ENCODE measurements at places on chromosomes 5 and 9.

DNA sequence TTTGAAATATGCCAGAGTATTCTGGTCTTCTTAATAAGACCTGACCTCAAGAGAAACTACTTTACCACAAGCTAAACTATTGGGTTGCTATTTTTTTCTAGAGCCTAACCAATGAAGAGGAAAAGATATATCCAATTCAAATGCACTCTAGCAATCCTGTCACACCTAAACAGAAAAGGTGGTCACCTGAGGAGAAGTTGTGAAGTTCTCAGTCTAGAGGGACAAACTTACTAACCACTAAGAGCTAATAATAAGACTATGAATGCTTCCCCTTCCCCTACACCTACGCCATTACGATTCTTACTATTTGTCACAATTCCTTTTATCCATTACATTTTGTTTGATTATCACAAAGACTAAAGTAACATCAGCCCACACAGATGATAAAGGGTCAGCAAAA, 29.7 kb downstream of the RLN2 start:
- no peak for DNase-seq

DNA sequence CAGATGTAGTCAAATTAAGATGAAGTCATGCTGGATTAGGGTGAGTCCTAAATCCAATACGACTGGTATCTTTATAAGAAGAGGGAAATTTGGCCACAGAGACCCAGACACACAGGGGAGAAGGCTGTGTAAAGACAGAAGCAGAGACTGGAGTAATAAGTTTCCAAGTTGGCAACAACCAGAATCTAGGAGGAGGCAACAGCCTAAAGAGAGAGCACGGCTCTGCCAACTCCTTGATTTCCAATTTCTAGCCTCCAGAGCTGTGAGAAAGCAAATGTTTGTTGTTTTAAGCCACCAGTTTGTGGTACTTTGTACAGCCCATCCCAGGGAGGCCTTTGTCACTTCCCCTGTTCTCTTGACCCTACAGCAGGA, 74.4 kb downstream of the ATG10 start:
- DNase-seq: no peak

DNA sequence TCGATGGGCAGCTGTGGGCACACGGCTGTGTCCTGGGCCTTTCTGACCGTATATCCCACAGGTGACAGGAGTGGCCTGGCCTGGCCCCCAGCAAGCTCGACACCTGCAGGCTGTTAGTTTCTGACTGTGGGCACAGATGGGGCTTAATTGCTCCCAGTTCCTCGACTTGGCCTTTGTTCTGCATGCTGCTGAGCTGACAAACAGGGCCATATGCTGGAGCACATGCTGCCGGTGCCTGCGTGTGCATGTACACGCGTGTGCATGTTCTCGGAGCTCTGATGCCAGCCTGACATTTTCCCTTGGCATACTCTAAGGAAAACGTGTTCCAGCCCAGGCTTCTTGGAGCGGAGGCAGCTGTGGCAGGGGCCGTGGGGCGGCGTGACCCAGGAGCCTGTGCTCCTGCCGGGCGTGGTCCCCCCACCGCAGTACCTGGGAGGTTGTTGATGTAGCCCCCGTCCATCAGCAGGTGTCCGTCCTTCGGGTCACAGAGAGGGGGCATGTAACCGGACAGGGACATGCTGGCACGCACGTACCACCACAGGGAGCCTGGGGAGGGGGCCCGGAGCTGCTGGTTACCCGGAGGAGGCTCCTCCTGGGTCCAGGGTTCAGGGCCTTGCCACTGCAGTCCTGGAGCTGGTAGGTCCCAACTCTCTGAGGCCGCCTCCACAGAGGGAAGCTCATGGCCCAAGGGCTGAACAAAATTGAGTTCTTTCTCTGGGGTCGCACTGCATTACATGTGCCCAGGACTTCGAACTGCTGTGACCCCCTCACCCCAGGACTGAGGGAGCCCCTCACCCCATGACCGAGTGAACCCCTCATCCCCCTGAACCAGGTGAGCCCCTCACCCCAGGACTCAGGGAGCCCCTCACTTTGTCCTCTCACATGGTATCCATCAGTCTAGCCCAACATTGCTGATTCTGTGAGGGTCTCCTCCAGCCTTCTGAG, 4.1 kb upstream of the NSMF start:
- no peak for DNase-seq

- no peak for DNase-seq
These were observed 8.5 kb upstream of the ACSL6 start for GRCh38 chr5:132019857-132020555.

GRCh38 chr9:96186591-96187011, 115.4 kb downstream of the HSD17B3 start:
- no peak for DNase-seq

DNA sequence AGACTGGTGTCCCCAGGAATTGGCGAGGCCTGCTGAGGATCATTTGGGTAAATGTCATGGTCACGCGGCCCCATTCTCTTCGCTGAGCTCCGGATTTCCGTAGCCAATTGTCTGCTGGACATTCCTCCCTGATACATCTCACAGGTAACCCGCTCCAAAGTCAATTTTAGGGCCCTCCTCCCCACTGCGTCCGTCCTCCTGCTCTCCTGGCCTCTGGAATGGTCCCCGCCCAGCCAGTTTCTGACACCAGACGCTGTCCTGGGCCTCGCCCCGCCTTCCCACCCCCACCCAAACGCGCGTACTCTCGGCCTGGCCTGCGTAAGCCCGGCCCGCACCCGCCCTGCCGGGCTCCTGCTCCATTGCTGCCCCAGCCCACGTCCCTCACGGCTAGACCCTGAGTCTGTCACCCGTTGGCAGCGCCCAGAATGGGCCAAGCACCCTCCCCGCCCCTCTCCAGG, 202.0 kb downstream of the AUH start:
- DNase-seq: no peak

DNA sequence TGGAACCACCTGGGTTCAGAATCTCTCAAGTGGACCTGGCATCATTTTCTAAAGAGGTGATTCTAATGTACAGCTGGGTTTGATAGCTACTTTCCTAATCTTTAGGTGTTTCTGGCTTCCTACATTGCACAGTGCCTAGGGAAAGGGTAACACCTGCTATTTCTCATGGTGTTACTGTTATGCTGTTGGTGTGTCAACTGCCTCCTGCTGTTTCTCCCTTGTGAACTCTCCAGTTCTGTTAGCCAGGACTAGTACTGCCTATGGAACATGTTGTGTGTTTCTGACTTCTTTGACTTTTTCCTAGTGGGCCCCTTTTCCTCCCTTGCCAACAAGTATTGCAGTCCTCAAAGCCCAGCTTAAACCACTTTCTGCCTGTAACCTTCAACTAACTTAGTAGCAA, 5.5 kb downstream of the ARHGEF28 start:
- DNase-seq: no peak

DNA sequence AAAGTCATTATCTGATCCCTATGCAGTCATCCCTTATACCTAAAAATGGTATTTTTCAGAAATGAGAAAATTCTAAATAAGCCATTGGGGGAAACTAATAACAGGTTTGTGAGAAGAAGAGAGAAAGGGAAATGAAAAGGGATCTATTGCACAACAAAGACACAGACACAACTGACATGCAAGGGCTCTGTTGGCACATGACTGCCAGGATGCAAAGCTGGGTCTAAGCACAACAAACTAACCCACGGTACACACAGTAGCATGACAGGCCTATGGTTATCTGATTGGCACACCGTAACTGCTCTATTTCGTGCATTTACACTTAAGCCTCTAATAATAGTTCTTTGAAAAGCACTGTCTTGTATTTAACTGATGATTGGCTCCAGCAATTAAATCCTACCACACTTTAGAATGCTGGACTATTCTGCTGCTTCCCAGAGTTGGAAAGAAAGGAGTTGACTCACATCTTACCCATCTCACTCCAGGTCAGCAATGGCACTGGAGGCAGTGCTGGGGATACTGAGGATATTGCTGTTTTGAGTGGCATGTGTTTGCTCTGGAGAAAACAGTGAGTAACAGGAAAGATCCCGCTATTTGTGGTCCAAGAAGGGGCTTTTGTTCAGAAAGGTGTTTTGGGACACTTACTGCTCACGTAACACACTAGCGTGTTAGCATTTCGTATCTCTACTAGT, 328.3 kb downstream of the GLIS3 start:
- DNase-seq: no peak

DNA sequence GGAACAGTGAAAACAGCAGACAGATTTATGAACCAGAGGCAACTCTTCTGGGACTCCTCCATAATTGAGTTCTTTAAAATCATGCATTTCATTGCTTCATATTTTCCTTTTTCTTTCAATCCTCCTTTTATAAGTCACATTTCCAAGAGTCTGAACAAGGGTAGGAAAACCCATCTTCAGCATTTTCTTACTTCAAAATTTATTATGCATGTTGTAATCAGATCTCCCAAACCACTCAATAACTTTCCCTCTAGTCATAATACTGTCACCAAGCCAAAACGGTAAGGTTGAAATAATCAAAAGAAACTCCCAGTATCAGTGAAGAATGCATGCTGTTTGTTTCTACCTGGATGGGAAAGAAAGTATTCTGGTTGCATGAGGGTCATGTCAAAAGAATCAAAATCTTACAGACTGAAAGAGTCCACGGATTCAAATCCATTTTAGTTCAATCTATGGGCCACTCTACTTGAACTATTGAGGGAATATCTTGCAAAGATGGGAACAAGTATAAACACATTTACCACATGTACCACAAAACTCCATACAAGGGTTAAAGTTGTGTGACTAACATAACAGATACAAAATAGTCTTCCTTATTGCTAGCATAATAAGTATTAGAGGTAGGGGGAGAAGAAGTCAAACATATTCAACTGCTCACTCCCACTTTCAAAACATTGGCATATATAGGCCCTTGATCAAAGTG, 797.3 kb downstream of the MAT2B start:
- DNase-seq: no peak

DNA sequence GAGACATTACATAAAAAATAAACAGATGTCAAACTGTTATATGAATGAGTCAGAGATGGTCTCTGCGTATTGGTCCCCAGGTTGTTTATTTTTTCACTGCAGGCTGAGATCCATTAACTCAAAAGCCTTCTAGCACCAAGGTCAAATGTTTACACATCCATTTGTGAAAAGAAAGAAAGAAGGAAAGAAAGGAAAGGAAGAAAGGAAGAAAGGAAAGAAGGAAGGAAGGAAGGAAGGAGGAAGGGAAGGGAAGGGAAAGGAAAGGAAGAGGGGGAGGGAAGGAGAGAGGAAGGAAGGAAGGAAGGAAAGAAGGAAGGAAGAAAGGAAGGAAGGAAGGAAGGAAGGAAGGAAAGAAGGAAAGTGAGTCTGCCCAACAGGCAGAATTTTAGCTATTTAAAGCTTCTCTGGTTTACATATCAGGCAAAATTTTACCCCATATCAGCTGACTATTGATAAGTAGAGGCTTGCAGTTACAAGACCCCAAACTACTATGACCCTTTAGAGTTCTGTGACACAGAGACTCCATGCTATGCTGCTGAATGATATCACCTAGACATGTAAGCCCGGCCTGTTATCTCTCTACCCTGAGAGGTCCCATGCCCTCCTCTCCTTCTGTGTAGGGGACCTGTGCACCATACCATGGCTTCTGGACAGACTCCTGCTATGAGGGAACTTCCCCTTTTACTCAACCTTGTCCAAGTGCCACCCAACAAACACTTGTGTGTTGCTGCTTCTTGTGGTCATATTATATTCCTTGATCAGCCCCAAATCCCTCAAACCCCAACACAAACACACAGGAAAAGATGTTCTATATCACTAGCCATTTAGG, 59.0 kb downstream of the DRD1 start:
- no peak for DNase-seq

- no peak for DNase-seq
These were observed 485.4 kb downstream of the ZNF608 start for GRCh38 chr5:124260921-124261515.

DNA sequence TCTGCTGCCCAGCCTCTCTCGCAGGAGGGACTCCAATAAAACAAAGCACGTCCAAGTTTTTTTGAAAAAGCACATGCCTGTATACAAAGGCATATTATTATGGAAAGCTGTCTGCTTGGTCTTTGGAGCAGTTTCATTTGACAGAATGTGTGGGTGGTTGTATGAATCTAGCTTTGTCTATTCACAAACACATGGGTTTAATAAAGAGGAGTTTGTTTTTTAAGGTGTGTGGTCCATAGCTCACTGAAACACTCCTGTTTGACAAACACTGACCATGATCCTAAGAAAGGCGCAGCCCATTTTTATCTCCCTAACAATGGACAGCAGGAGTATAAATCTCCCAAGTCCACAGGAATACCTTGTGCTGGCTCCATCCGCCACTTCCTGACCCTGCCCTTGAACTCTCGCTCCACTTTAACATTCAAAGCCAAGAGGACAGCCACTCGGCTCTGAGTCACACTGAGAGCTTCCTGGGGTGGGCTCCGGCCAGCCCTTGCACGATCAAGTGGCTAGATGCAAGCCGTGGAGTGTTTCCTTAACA, 371.9 kb downstream of the EBF1 start:
- no peak for DNase-seq

GRCh38 chr9:112012026-112012902, 115.7 kb downstream of the UGCG start:
- no peak for DNase-seq

- no peak for DNase-seq
These were observed 3.8 kb downstream of the ARSI start for GRCh38 chr5:150298701-150299451.

DNA sequence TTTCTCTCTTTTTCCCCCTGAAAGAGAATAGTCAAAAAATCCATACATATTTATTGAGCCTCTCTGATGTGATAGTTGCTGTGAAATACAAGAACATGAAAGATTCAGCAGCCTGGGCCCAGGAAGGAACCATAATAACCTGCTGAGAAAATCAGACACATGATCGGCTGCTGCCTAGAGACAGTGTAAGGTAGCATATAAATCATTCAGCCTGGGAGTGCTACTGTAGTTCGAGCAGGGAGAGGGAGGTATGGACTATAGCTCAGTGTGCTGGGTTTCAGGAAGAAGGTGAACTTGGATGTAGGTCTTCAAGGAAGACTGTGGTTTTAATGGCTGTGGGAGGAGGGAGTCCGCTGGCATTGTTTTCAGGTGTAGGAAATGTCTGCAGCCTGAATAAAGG, 469.1 kb downstream of the RAB3C start:
- no peak for DNase-seq

- no peak for DNase-seq
These were observed 39.0 kb upstream of the DMXL1 start for GRCh38 chr5:119031905-119032304.

DNA sequence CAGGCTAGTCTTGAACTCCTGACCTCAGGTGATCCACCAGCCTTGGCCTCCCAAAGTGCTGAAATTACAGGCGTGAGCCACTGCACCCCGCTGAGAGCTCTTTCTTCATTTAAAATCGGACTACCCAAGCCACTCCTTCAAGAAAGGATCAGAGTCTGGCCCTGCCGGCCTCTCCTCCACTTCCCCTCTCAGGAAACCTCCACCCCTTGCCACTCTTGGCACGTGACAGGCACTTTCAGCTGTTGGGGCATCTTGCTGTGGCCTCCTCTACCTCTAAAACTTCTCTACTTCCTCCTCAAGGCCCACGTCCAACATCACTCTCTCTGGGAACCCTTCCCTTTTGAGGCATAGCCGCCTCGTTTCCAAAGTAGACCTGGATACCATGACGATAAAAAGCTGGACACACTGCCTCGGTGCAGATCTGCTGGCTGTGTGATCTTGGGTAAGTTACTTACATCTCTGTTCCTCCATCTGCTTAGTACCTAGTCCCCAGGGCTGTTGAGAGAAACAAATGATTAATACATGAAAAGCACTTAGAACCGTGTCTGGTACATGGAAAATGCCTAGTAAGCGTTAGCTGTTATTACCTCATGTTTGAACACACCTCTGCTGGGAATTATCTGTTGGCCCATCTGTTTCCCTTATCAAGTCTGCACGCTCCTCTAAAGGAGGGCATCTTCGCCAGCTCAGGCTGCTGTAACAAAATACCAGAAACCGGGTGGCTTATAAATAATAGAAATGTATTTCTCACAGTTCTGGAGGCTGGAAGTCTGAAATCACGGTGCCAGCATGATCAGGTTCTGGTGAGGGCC, 55.3 kb downstream of the SMIM23 start:
- no peak for DNase-seq

- DNase-seq: no peak
These were observed 57.9 kb downstream of the EXD3 start for GRCh38 chr9:137365056-137365455.
